ENCODE measurements at places on chromosomes 16 and 17.

DNA sequence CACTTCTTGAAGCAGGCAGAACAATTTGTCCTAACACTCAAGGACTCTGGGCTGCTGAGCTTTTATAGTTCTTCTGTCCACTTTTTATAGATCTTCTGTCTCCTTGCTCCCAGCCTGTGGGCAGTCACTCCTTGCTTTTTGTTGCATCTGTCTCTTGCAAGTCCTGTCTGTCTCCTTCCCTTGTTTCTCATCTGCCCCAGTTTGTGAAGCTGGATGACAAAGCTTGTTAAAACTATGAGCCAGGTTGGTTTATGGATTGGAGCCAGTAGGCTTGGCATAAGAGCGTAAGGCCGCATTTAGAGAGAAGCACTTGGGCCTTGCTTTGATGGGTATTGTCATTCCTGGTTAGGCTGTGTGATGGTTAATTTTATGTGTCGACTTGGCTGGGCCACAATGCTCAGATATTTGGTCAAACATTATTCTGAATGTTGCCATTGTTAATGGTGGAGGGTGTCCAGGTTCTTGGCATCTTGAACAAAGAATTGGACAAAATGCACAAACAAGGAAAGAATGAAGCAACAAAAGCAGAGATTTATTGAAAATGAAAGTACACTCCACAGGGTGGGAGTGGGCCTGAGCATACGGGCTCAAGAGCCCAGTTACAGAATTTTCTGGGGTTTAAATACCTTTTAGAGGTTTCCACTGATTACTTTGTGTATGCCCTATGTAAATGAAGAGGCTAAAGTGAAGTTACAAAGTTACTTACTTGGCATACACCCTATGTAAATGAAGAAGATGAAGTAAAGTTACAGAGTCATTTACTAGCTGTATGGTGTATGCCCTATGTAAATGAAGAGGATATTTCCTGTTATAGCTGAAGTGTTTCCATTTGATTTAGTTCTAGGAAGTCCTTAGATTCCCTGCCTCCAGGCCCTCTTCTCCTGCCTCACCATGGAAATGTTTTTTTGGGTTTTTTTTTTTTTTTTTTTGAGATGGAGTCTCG is 8.0 kb upstream of the CPPED1 start:
- H3K4me3 ChIP-seq: no peak overlapping the region
- DNase-seq: no peak
- H3K27ac ChIP-seq: no peak overlapping the region
- no peaks in the 10 kb centered on the region for H3K36me3 ChIP-seq
- no peaks in the 10 kb centered on the region for H3K4me1 ChIP-seq

- no peak overlapping the region for H3K27ac ChIP-seq
- DNase-seq: no peak
- no peaks in the 10 kb centered on the region for H3K27me3 ChIP-seq
- no peak overlapping the region for H3K4me3 ChIP-seq
These were observed 325.8 kb upstream of the CCL2 start for GRCh38 chr17:33929181-33929724.

- H3K4me1 ChIP-seq: no peaks in the 10 kb centered on the region
- no peak overlapping the region for H3K27ac ChIP-seq
- no peaks in the 10 kb centered on the region for H3K36me3 ChIP-seq
- H3K27me3 ChIP-seq: no peaks in the 10 kb centered on the region
- DNase-seq: no peak
- no peak overlapping the region for H3K4me3 ChIP-seq
These were observed 18.6 kb upstream of the PITPNM3 start for GRCh38 chr17:6574687-6575595.

DNA sequence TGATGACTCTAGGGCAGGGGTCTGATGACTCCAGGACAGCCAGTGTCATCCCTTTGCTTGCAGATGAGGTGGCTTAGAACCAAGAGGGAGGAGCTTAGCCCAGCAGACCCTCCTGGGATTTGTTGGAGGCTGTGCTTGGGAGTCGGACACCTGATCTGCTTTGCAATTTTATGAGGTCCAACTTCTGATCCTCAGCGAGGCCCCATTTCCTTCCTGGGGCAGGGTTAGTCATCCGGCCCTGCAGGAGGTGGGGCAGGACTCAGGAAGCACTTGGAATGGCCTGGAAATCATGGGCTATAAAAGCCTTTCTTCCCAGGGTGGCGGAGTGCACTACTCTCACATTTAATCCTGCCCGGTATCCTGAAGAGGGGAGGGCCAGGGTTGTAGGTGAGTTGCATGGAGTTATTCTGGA is 168.5 kb downstream of the MSI2 start:
- DNase-seq: peak; percentile 83
- no peak overlapping the region for H3K4me3 ChIP-seq
- no peaks in the 10 kb centered on the region for H3K36me3 ChIP-seq
- peaks cover 21% of the 10 kb centered on the region for H3K4me1 ChIP-seq

DNA sequence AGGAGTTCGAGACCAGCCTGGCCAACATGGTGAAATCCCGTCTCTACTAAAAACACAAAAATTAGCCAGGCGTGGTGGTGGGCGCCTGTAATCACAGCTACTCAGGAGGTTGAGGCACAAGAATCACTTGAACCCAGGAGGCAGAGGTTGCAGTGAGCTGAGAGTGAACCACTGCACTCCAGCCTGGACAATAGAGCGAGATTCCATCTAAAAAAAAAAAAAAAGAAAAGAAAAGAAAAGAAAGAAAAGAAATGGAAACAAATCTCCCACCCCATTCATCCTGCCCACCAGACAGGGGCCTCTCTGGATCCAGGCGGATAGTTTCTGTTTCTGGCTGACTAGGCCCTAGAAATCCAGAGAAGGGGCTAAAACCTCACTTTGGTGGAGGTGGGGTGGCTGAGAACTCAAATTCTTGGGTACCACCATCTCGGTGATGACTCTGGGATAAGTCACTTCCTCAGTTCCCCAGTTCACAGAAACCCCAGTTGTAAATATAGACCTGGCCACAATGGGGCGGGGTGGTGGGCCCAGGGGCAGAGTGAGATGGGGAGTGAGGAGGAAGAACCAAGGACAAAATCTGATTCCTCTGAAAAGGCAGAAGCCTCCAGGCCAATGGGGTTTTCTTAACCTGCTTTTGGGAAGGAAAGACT is 22.2 kb downstream of the SOCS1 start:
- no peak overlapping the region for H3K27ac ChIP-seq
- no peaks in the 10 kb centered on the region for H3K27me3 ChIP-seq
- H3K36me3 ChIP-seq: no peaks in the 10 kb centered on the region
- no peak for DNase-seq
- no peak overlapping the region for H3K4me3 ChIP-seq

GRCh38 chr17:58176200-58176599 is 9.4 kb downstream of the OR4D2 start:
- DNase-seq: no peak
- H3K27ac ChIP-seq: no peak overlapping the region
- H3K4me1 ChIP-seq: no peaks in the 10 kb centered on the region
- no peaks in the 10 kb centered on the region for H3K36me3 ChIP-seq
- no peak overlapping the region for H3K4me3 ChIP-seq
- no peaks in the 10 kb centered on the region for H3K27me3 ChIP-seq

DNA sequence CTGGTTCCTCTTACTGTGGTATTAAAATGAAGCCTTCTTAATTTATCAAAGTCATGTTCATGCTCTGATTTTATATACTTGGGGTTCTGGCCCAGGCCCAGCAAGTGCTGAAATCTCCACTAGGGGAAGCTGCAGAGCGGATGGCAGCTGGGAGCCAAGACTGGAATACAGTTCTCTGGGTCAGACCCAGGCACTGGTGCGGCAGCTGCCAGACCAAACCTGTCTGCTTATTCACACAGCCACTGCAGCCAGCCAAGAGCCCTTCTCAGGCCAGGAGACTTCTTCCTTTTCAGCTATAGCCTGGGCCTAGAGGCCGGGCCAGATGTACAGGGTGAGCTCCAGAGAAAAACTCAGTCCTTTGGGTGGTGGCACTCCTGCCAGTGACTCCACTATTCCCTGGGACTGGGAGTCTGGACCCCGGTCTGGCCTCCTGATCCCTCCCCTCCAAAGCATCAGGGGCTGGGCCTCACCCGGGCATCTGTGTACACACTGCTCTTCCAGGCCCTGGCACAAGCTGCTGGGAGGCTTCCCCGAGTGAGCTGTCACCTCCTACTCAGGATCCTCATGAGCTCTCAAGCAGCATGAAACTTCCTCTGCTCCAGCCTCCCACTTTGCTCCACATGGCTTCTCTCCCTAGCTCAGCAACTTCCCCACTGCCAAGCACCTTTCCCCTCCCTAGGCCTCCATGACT is 24.4 kb downstream of the ATP6V0D1 start:
- peaks cover 49% of the 10 kb centered on the region for H3K4me1 ChIP-seq
- peak overlapping the region; percentile 3 for H3K4me3 ChIP-seq
- H3K27ac ChIP-seq: peak overlapping the region; percentile 92
- no peaks in the 10 kb centered on the region for H3K36me3 ChIP-seq
- no peaks in the 10 kb centered on the region for H3K27me3 ChIP-seq
- peak; percentile 77 for DNase-seq

GRCh38 chr17:49951362-49952082 is 17.5 kb upstream of the DLX4 start:
- H3K4me1 ChIP-seq: no peaks in the 10 kb centered on the region
- no peak overlapping the region for H3K27ac ChIP-seq
- H3K4me3 ChIP-seq: no peak overlapping the region
- no peaks in the 10 kb centered on the region for H3K36me3 ChIP-seq

- DNase-seq: no peak
- H3K4me3 ChIP-seq: no peak overlapping the region
- H3K27me3 ChIP-seq: no peaks in the 10 kb centered on the region
- H3K27ac ChIP-seq: no peak overlapping the region
These were observed 20.7 kb downstream of the ADAP2 start for GRCh38 chr17:30942308-30943079.

DNA sequence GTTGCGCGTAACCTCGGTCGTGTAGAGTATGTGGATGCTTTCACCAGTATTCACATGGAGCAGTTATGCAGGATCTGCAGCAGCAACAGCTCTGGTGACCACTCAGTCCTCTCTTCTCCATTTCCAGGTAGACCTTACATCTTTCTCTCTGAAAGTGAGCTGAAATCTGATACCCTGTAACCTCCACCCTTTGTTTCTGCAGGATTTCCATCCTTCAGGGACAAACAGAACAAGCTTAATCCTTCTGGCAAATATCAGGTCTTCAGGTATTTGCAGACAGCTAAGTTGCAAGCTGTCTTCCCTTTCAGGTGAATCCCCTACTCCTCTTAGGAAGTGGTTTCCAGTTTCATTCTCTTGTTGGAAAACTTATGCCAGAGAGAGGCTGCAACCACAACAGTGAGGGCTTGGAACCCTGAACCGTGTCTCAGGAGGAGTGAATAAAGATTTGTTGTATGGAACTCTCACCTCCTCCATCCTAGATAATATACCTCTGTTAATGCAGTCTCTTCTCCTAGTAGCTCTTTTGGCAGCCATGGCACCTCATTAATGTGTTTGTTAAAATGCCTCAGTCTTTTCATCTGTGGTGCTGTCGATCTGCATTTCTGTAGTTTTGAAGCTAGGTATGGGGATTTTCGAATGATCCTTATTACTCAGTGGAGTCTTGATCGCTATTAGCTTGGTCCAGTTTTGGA is 172.5 kb downstream of the PRKCA start:
- H3K4me3 ChIP-seq: no peak overlapping the region
- H3K27ac ChIP-seq: no peak overlapping the region
- DNase-seq: no peak
- H3K36me3 ChIP-seq: no peaks in the 10 kb centered on the region

- no peak overlapping the region for H3K27ac ChIP-seq
- no peaks in the 10 kb centered on the region for H3K4me1 ChIP-seq
- H3K4me3 ChIP-seq: no peak overlapping the region
These were observed 452.0 kb downstream of the NPIPA7 start for GRCh38 chr16:16830973-16831372.

DNA sequence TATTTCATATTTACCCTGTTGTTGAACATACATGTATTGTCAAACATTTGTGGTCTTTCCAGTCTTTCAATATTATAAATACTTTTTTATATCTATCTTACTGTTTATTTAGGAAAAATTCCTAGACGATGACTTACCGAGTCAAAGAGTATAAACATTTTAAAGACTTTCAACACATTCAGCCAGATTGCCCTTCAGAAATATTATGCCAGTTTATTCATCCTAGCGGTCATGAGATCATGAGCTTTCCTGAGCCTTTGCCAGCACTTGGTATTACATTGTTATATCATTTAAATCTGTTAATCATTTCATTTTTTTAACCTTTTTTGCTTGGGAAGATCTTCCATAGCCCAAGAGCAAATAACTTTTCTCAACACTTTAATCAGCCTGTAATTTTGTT is 197.4 kb downstream of the SPECC1 start:
- DNase-seq: no peak
- H3K36me3 ChIP-seq: no peaks in the 10 kb centered on the region
- H3K27ac ChIP-seq: no peak overlapping the region

- H3K4me3 ChIP-seq: no peak overlapping the region
- H3K27ac ChIP-seq: no peak overlapping the region
- H3K36me3 ChIP-seq: no peaks in the 10 kb centered on the region
- H3K27me3 ChIP-seq: no peaks in the 10 kb centered on the region
- no peaks in the 10 kb centered on the region for H3K4me1 ChIP-seq
These were observed 82.5 kb upstream of the TNRC6C start for GRCh38 chr17:77875881-77876509.
